ENCODE measurements at places on chromosomes 16 and 17.

- DNase-seq = peak; percentile 18
These were observed 263.4 kb downstream of the BCAS3 start for GRCh38 chr17:60941028-60941427.

GRCh38 chr16:57390636-57391295 is 13.8 kb upstream of the CCL17 start:
- DNase-seq = no peak

DNA sequence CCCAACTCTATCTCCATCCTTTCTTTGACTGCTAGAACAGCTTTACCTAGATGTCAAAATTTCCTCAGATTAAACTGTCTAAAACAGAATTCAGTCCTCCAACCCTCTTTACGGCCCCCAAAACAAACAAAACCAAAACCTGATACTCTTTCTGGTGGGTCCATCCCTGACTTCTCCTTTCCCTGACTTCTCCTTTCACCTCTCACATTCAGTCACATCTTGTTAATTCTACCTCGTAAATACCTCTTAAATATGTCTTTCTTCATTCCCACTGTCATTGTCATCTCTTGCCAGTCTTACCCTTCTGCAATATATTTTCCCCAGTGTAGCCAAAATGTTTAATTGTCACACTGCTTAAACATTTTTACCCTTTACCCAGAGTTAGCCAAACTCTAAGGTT is 4.6 kb downstream of the PPM1E start:
- DNase-seq = no peak

GRCh38 chr16:72827866-72828265 is 220.1 kb downstream of the ZFHX3 start:
- no peak for DNase-seq

- no peak for DNase-seq
These were observed 113.3 kb downstream of the AATF start for GRCh38 chr17:37062021-37062420.

DNA sequence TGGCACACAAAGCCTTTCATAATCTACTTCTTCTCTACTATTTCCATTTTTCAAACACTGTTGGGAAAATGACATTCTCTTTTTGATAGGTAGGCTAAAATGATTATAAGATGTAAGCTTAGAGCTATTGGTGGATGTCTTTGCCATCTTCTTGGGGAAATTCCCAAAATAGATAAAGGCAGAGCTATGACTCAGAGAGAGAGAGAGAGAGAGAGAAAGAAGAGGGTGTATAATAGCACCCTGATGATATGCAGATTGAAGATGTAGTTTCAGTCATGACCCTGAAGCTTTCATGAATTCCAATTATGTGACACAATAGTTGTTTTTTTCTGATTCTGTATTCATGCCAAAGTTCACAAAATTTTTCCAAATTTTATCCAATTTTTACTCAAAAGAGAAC is 529.1 kb downstream of the HS3ST4 start:
- DNase-seq = no peak

- no peak for DNase-seq
These were observed 3.3 kb downstream of the ABCC3 start for GRCh38 chr17:50637829-50638605.

DNA sequence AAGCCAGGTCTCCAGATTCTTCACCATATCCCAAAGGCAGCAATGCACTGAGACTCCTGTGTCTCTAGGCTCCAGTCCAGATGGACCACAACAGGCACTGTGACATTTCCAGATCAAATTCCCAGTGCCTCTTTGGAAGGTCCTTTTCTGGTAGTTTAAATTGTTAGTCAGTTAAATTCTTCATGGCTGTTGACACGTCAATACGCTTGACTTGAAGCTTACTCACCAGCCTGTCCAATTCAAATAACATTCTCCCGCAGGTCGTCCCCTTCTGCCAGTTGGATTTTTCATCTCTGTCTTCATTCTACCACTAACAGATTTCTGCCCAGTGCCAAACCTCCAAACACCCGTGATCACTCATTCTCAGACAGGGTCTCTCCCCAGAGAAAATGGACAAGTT is 86.7 kb downstream of the SHISA9 start:
- DNase-seq = peak; percentile 11

DNA sequence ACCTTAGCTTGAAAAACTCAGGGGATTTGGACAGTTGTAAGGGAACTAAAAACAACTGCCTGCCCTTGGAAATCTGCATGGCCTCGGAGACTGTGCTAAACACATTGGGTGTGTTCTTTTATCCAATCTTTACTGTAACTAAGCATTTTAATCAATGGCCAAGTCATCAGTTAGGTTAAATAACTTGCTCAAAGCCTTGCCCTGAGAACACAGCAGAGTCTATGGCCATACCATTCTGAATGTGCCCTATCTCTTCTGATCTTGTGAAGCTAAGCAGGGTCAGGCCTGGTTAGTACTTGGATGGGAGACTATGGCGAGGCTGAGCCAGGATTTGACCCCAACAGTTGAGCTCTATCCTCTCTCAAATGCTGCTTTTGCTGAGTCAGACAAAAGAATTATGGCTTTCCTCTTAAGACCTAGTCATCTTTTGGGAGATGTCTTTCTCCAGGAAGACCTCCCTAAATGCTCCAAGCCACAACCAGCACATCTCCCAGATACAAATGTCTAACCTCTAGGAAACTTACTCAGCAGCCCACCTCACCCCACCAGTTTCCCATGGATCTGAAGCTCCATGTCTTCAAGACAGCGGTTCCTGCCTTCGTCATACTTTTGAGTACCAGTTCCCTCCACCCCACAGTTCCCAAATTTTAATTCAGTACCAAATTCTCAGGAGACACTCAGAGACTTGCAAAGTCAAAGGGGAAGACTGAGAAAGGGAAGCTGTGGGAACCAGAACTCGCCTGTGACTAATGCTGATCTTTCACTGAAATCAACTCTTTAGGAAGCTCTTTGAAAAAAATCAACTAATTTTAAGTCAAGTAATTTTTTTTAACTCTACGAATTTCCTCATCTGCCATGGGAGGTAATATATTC is 336.1 kb downstream of the MAF start:
- no peak for DNase-seq

- DNase-seq = no peak
These were observed 219.4 kb downstream of the MAF start for GRCh38 chr16:79380995-79381602.

GRCh38 chr16:1953734-1954133 is 755 bp downstream of the RPL3L start:
- DNase-seq = no peak

DNA sequence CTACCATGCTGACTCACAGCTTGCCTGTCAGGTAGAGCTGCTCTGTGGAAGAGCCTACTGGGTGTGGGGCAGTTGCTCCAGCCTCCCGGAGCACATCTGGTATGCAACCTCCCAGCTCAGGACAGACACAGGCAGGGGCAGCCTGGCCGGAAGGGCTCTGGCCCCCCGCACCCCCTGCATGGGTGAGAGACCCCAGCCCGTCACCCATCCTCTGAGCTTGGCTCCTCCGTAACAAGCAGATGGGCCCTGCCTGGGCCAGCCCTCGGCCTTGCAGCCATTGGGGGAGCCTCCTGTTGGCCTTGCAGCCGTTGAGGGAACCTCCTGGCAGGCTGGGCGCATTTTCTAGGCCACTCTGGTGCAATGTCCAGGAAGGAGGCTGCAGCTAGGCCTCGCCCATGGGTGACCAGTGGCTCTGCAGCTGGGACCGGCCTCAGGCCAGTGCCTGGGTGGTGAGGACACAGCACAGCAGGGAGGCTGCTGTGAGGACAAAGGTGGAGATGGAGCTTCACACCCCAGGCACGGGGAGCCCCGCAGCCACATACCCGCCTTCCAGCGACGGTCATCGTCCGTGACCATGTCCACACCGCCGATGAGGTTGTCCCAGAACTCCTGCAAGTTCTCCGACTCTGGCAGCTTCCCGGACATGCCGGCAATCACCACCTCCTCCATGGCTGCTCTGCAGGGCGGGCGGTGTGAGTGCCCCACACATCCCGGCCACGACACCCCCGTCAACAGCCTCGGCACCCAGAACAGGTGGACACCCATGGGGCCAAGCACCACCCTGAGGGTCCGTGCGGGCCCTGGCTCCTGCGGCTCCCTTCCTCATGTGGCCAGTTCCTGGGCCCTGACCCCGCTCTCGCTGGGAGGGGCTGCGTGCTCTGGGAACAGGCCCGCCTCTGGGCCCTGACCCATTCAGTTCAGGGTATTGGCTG is 2.0 kb downstream of the FASN start:
- DNase-seq = no peak

- DNase-seq = no peak
These were observed 23.5 kb downstream of the COX10 start for GRCh38 chr17:14092808-14093207.

DNA sequence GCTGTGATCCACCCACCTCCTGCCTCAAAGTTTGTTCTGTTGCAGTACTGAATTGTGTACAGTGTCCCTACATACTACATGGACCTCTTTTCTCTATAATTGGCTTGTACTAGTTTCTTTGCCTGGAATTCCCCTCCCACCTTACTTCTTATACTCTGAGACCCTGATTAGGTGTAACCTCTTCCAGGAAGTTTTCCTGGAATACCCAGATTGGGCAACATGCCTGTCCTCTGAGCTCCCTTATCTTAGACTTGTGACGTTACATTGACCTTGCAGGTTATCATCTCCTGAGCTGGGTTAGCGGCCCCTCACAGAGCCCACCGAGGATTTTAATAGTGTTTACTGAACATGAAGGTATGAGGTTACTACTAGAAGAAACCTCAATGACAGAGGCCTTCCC is 237.0 kb downstream of the ZNF423 start:
- no peak for DNase-seq

DNA sequence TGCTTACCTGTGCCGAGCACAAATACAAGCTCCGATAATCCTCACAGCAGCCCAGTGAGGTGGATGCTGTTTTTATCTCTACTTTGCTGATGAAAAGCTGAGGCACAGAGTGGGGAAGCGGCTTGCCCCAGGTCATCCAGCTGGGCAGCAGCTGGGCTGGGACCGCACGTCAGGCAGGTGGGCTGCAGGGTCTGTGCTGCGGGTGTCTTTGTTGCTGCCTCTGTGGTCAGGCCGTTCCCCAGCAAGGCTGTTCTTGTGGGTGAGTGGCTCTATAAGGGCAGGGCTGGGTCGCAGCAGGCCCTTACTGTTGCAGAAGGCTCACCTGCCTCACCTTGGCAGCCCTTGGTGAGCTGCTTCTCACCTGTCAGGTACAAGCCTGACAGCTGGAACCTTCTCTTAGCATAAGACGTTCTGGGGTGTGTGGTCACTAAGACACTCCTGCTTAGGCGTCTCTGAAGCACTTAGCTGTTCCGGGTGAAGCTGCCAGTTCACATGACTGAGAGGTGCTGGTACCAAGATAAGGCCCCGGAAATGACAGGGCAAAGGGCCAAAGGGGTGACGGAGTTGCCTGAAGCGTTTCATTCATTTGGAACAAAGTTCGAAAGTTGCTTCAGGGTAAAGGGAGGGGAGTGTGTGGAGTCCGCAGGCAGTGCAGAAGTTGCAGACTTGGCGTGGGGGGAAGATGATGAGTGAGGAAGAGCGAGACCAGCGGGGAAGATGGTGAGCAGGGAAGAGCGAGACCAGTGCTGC is 17.4 kb downstream of the IRF8 start:
- DNase-seq = no peak

DNA sequence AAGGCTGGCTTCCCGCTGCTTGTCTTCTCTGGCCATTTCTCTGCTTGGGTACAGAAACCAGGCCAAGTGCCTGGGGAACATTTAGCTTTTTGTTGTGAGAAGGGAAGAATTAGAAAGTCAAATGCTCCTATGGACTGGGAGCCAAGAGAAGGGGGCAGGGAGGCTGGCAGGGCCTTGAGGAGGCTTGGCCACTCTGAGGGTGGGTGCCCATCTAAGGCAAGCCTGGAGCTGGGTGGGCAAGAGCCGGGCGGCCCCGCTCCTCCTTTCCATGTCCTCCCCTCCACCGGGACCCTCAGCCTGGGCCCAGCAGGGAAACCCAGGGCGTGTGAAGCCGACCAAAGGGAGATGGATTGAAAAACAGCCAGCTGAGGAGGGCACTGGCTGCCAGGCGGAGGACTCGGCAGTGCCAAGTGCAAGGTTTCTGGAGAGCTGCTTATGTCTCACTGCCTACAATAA is 69.4 kb downstream of the NTN1 start:
- DNase-seq = peak; percentile 2

DNA sequence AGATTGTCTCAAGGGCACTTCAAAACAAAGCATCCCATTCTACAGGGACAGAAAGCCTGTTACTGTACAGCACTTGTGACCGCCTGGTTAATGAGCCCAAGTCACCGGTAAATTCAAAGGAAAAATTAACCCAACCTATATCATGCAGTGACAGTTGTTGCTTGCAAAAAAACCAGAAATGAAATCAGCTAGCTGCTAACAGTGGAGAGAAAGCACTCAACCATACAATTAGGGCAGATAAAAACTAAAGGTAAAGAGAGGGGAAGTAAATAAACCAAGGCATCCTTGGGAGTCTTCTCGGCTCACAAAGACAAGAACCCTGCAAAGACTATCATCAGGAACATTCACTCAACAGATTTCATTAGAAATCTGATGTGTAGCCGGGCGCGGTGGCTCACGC is 5.9 kb downstream of the RETREG3 start:
- no peak for DNase-seq

DNA sequence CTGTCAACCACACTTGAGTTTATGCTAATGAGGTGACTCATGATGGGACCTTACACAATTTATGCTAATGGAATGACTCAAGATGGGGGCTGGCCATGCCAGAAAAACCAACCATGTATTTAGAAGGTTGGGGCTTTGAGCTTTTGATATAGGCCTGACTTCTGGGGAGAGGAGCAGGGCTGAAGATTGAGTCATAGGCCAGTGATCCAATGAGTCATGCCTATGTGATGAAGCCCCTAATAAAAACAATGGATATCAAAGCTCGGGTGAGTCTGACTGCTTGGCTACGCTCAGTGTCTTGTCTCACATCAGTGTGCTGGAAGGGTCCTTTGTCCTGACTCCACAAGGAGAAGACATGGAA is 7.3 kb downstream of the MFSD6L start:
- DNase-seq = no peak

GRCh38 chr17:41973408-41973811 is 6.8 kb downstream of the CNP start:
- DNase-seq = no peak

DNA sequence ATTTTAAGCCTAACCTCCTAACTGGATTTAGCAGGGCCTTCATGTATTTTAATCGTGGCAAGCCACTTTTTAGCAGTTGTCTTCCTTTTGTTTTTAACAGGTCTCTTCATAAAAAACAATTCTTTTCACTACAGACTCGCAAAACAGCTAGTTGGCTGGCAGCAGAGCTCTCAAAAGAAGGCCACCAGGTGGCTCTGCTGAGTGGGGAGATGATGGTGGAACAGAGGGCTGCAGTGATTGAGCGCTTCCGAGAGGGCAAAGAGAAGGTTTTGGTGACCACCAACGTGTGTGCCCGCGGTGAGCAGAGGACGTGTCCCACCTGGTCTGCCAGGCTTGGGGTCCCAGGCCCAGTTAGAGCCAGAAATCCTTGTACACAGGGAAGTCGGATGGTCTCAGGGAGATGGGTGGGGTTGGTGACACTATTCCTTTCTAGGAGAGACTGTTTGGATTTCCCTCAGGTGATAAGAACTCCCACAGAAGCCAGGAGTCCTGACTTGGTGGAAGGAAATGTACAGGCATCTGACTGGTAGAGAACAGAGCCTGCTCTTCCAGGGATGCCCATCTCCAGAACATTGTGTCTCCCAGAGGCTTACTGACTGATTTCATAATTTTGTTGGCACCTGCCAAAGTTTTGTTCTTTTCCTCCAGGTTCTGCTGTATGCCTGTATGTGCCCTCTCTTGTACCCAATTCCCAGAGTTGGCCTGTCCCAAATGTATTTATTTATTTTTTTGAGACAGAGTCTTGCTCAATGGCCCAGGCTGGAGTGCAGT is 14.9 kb upstream of the DDX19A start:
- no peak for DNase-seq

GRCh38 chr16:88088161-88088581 is 136.9 kb downstream of the BANP start:
- DNase-seq = no peak
